HFFc6 (cell line): ENCODE measurements at places on chromosomes 2 and 18.

- no peak overlapping the region for H3K27ac ChIP-seq
- DNase-seq: no peak
- H3K4me1 ChIP-seq: no peaks in the 10 kb centered on the region
- H3K36me3 ChIP-seq: no peaks in the 10 kb centered on the region
These were observed 181.9 kb upstream of the CDH7 start for GRCh38 chr18:65568866-65569265.

DNA sequence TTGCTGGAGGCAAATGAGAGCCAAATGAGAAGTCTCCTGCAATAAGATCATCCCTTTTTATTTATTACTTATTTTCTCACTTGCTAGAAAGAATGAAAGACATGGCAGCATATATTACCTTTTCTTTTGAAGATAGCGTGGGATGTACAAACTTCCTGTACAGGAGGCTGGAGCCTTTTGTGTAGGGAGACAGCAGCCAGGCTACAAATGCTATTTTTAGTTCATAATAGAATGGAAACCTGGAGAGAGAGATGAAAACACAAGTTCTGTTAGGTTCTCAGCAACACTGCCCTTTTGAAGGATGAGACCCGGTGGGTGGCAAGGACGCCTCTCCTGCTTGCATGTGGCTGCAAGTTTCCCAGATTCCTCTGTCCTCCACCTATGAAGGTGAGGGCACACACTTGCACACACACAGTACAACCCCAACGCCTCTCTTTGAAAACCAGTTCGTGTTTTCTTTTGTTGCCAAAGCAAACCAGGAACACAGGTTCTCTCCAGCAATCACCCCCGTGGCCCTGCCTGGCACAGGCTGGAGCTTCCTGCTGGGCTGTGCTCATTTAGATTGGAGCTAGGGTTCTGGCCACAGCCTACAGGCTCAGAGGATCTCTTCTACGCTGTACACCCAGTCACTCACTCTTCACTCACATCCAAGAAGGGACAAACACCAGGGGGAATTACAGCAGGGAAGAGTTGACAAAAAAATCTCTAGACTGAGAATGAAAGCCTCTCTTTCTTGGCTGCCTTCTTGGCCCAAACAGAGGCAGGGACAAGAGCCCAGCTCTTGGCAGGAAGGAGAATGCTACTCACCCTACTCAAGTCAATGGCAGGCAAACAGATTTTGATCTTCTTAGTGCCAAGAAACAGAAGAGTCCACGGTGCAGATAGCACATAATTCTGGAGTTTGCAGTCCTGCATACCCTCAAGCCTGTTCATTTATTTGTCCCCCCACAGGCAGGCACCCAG is 55.6 kb downstream of the MRPL35 start:
- peaks cover 20% of the 10 kb centered on the region for H3K27me3 ChIP-seq
- no peaks in the 10 kb centered on the region for H3K36me3 ChIP-seq
- no peak for DNase-seq
- no peak overlapping the region for H3K4me3 ChIP-seq

DNA sequence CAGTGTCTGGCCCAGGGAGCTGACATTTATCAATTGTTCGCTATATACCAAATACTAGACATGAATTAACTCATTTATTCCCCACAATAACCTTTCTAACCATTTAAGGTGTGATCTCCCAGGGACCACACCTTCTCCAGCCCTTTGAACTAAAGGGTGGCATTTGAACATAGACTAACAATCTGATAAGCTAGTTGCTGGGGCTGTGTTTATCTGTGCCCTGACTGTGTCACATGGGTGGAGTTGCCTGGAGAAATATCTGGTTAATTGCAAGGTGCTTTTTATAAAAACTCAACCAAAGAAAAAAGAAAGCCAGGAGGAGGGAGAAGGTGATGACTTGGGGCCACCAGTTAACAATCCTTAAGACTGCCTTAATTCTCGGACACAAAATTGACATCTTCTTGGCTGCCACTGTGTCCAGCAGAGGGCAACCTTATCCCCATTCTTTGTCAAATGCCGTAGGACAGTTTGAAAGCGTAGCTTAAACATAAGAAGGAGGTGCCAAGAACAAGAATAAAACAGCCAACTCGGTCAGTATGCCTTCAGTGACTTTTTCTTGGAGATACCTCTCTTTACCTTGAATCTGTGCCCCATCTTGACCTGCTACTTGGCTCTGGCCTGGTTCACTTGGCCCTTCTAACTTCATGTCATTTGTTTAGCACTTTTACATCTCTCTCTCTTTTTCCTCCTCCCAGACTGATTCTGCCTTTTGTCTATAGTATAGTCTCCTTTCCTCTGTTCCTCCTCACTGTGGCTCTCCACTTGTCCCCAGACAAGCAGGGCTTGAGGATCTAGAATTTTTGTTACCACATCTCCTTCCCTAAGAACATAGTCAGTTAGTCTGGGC is 183.4 kb downstream of the MYO3B start:
- H3K4me1 ChIP-seq: peaks cover 10% of the 10 kb centered on the region; the same call in 1 of the 2 replicates
- H3K4me3 ChIP-seq: no peak overlapping the region
- H3K27ac ChIP-seq: no peak overlapping the region
- no peaks in the 10 kb centered on the region for H3K36me3 ChIP-seq
- peaks cover 4% of the 10 kb centered on the region; the same call in 1 of the 2 replicates for H3K27me3 ChIP-seq

DNA sequence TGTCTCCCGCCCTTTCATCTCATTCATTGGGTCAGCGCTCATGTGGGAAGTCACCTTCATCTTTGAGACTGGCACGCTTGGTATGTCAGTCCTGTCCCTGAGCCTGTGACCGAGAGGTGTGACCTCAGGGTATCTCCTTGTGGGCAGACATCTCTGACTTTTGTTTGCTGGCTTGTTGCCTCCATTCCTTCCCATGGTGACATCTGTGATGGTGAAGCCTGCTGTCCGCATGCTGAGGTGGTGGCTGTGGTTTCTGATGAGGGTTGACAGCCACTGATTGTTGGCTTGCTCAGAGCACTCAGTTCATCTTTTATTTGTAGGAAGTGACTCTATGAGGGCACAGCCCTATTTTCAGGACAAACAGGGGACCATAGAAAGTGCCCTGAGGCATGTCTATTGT is 139.2 kb downstream of the SLC4A3 start:
- H3K27ac ChIP-seq: no peak overlapping the region
- no peak for DNase-seq

GRCh38 chr2:10537522-10538199 is 89.5 kb upstream of the ODC1 start:
- H3K27me3 ChIP-seq: peaks cover 5% of the 10 kb centered on the region
- H3K27ac ChIP-seq: no peak overlapping the region
- H3K36me3 ChIP-seq: no peaks in the 10 kb centered on the region
